ENCODE measurements at places on chromosomes 3 and 15. TPM values are rescaled to one million over a fixed set of nuclear protein-coding genes. Genes with fewer than 3 reads are reported as not detected.

Gene IQCF5
- total RNA-seq, result not detected

Gene CFAP20DC
- total RNA-seq, result 1.2 TPM

Gene CCR8
- not detected for total RNA-seq

Gene CLASP2
- total RNA-seq, result 93.1 TPM

Gene PRSS50
- not detected for total RNA-seq

Gene NANOGP8
- total RNA-seq, result not detected

Gene CIDEC
- total RNA-seq, result not detected

Gene CHRM5
- total RNA-seq, result not detected

Gene SEMA3G
- 30.9 TPM for total RNA-seq

Gene NEO1
- 6.3 TPM for total RNA-seq

Gene STRA6
- total RNA-seq, result not detected

Gene MTMR10
- 109 TPM for total RNA-seq

Gene PRR20G
- total RNA-seq, result not detected

Gene C2CD4B
- 96.0 TPM for total RNA-seq

Gene ZKSCAN7
- 2.2 TPM for total RNA-seq

Gene MITF
- 5.7 TPM for total RNA-seq

Gene IL17RE
- total RNA-seq, result 0.14 TPM

Gene GLT8D1
- 70.6 TPM for total RNA-seq

Gene CEP97
- total RNA-seq, result 12.8 TPM

Data from dermis blood vessel endothelial cell (primary cell).